ENCODE measurements at places on chromosomes 3 and 15.

- no peak for DNase-seq
Observed at GRCh38 chr15:31477851-31478701, 151.4 kb downstream of the KLF13 start.

DNA sequence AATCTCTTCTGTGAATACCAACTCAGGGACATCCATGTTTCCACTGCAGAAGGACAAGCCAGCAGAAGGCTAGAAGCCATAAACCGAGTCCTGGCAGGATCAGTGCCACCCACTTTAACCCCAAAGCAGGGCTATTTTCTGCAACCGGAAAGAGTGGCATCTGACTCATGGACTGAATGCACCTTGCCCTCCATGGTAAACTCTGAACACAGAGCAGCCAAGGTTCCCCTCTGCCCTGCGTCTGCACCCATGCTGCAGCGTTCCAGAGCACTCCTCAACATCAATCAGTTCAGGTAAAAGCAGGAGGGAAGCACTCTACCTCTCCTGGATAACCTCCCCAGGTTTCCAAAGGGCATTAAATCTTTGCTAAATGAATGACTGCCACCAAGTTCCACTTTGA lies 801 bp upstream of the NGRN start:
- no peak for DNase-seq

DNA sequence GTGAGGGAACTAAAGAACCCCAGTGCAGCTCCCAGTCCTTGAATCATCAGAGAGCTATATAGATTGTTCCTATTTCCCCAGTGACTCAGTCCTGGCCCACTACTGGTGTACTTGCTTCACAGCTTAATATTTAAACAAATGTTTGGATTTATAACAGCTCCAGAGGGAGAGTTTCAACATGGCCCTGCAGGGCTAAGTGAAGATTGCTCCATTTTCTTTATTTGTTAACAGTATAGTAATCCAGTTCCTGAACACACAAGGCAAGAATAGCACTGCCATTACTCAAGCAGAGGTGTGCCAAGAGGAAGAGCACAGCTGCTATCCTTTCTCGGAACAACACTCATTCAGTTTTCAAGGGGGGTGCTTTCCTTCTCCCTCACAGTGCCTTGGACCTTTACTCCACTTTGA lies 6.5 kb downstream of the SQOR start:
- no peak for DNase-seq

DNA sequence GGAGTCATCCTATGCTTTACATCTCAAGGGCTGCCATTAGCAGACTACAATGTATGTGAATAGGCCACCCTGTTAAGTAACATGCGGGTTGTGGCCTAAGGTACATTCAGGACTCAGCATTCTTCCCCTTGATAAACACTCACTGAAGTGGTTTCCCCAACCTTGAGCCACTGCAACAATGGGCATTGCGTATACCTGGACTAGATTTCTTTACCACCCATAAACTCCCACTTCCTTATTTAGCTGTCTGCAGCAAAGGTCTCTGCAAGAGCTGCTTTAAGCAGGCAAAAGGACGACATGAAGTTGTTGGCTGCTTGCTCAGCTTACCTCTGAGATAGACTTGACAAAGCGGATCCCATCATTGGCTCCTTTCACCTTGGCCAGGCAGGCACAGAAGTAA lies 16.2 kb downstream of the FYCO1 start:
- no peak for DNase-seq

GRCh38 chr15:64580696-64581407 lies 120.5 kb downstream of the ZNF609 start:
- DNase-seq, result no peak

DNA sequence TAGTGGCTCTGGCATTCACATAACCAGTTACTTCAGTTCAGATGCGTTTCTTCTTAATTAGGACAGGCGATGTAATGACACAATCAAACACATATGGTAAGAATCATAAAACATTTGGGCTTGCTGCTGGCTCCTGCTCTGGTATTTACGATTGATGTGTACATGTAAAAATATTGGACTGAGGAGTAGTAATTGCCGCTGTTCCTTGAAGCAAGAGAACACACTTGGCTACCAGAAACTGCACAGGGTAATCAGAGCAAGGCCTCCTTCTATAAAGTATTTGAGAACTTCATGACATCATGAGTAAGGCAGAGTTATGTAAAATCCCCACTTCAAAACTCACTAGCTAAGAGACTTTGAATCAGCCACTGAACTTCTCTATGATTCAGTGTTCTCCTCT lies 158.1 kb downstream of the SSR3 start:
- DNase-seq, result no peak

GRCh38 chr15:62046078-62046743 lies 14.0 kb downstream of the VPS13C start:
- DNase-seq, result no peak

GRCh38 chr15:61396235-61396919 lies 167.3 kb upstream of the RORA start:
- DNase-seq, result no peak

DNA sequence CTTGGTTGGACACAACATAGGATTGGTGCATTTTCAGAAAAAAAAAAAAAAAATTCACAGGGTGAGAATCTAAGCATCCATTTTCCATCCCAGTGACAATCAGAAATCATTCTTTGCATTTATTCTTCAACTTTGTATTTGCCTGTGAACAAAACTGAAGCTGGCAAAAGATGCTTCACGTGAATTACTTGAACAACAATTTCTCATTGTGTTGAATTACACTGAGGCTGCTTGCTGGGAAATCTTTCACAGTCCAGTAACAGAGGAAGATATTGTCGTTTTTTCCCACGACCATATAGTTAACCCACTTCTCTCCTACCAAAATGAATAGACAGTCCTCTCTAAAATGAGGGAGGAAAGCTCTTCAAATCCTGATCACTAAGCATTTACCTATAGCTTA lies 4.3 kb upstream of the SLCO3A1 start:
- no peak for DNase-seq

DNA sequence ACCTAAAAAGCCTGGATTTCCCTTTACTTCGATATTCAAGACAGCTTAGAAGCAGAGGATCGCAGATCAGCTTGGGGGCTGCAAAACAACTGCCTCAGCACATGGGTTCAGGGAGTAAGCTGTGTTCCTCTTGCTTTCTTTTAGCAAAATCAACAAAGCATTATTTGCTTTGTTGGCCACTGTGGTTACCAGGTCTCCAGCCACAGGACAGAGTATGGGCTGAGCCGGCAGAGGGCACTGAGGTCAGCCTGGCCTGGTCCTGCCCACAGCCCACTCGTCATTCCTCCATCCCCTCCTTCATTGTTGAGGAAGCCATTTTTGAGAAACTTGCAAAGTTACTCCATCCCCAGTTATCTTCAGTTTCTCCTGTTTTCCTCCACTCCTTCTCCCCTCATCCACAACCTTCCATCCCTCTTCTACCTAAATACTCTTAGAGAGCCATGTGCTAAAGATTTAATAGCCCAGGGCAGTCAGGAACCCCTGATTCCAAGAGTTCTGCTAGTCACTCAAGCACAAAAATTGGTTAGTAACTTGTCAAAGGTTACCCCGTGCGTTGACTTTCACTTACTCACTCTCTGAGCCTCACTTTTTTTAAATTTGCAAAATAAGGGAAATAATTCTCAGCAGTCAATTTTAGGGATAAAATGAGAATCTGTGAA lies 60.0 kb upstream of the HES1 start:
- DNase-seq, result no peak

DNA sequence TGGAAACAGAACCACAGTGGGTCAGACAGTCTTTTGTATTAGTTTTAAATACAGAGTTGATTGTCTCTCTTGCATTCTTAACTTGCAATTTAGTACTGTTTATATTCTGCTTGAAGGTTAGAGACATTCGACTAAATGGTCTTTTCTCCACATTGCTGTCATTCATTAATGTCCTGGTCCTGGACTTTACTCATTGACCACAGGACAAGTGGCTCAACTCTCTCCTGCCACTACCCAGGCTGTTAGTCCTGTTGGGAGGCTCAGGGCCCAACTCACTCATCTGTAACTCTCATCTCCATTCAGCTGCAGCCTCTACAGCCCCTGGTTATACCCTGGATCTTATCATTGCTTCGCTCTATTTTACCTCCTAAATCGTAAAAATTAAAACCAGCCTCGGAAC lies 427.4 kb downstream of the LPP start:
- no peak for DNase-seq

DNA sequence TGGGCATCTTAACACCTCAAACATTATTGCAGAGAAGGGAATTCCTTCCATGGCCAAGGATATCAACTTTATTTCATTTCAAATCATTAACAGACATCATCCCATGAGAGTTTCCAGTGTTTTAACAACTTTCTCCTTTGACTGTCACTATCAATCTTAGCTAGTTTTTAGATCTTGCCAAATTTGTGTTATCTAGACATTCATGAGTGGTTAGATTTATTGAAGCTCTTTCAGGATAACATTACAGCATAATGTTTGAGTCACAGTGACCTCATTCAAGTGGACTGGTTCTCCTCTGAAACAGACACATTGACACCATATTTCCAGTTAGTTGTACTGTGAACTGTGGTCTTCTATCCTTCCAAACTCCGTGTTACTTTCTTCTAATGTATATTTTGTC lies 8.6 kb upstream of the TNFAIP8L3 start:
- DNase-seq, result no peak

- no peak for DNase-seq
Observed at GRCh38 chr3:79111375-79112052, 656.3 kb downstream of the ROBO1 start.

DNA sequence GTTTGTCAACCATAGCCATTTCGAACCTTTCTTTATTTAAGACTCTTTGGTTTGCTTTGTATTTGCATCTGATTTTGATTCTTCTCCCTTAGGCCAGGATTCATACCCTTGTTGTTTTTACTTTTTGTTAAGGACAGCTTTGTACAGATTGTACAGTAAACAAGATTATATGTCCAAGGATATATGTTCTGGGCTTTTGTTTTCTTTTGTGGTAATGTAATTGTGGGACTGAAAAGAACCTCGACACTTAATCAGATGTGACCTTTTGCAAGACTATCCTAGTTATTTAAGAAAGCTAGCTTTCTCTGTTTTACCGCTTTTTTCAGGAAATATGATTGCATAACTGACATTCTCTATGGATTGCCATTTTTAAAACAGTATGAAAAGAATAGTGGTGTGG lies 67.0 kb upstream of the SAMMSON start:
- no peak for DNase-seq

DNA sequence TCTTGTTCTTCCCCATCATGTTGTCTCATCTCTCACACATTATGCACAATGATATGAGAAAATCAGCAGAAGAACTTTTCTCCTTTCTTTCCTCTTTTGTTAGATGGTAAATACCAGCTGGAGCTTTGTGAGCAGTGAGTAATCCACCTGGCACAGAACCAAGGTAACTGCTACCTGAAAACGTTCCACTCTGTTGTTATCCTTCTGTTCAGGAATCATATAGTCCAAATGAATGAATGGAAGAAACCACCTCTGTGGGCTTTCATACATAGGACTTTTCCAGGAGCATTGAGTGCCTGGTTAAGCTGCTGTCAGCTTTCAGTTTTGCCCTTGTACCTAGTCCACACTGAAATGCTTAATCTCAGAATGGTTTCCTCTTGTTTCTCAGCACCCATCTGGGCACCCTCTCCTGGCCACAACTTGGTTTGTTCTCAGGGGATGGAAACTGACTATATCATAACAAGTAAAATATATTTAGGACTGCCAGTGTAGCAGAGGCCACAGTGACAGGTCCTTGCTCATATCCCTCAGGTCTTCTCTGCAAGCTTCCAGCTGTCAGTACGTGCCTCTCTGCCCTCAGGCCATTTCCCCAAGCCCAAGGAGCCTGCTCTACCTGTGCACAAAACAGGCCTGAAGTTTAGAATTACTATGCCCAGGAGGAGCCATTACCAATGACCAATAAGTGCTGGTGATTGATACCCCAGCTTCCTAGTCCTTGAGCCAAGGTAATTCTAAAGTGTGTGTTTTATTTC lies 23.5 kb upstream of the SLC4A7 start:
- DNase-seq, result no peak

GRCh38 chr15:63312286-63312685 lies 34.9 kb downstream of the APH1B start:
- DNase-seq, result no peak

DNA sequence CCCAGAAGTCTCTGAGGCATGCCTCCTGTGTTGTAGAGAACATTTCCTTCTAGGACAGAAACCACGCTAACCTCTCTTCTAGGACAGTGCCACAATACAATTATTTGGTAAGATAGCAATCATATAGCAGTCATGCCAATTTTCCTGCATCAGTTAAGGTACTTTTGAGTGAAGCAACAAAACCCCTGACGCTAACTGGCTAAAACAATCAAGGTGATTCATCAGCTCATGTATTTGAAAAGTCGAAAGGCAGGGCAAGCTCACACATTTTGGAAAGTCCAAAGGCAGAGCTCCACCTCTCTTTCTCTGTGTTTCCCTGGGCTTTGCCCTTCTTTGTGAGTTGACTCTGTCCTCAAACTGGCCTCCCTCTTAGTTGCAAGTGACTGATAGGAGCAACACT lies 10.1 kb downstream of the TERC start:
- DNase-seq, result no peak

DNA sequence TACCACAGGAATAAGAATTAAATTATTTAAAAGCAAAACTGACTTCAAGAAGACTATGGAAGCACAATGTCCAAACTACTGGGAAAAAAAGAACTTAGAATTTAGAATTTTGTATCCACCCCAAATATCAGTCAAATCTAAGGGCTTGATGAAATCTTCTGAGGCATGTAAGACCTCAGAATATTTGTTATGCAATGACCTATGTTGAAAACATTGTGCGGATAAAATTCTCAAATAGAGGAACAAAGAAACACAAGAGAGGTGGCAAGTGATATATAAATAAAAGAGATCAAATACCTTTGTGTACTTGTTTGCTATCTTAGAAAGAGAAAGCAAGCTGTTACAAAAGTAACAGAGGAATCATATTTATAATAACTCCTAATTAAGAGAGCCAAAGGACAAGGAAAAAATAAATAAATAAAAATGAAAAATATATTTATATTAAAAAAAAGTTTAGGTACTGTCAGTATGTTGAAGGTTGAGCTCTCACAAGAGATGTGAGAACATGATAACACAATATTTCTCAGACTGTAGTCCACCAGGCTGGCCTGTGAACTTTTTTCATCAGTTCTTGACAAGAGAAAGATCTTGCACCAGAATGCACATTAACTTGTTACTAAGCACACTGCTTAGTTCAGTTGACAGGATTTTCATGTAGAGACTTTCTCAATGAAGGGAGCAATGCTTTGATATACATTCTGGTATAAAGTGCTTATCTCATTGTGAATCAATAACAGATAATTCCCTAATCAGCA lies 50.0 kb downstream of the CPA3 start:
- no peak for DNase-seq

DNA sequence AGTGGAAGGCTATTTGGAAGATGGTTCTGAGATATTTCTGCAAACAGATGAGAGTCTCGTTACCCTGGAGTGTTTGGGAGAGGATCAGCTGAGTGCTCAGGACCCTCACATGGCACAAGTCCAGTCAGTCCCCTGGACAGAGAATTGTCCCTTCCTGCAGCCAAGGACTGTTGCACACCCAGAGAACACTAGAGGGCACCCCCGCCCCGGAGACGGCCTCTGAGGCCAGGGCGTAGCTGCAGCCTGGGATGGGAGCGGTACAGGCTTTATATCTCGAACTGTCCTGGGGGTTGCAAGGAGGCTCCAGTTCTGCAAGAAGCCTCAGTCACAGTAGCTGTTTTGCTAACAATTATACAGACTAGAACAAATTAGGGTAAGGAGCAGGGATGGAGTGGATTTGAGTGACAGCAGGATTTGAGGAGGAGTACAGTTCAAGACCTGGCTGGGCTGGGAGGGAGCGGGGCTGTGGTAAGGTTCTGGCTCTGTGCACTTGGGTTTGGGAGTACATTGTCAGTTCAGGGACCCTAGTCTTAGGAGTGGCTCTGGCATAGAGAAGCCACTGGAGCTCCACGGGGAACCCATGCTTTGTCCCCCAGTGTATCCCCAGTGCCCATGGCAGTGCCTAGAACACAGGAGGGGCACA lies 67.6 kb upstream of the HACD2 start:
- peak; percentile 81 for DNase-seq
